ENCODE measurements at places on chromosomes 1 and 21.

DNA sequence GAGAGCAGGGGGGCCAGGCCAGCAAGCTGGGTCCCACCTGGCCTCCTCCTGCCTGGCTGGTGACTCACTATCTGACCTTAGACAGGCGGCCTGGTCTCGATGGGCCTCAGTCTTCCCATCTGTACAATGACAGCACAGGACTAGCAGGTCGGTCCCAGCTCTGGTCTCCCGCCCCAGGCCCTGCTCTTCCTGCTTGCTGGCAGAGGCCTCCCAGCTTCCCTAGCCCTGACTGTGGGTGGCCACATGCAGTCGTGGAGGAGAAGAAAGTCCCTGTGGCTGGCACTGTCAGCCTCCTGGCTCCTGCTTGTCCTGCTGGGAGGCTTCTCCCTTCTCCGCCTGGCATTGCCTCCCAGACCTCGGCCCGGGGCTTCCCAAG, 817 bp downstream of the EXTL1 start:
- no peak for DNase-seq

- no peak for DNase-seq
Observed at GRCh38 chr1:42674682-42675081, 7.5 kb upstream of the YBX1 start.

- DNase-seq: no peak
Observed at GRCh38 chr1:25890239-25891034, 14.9 kb upstream of the PAQR7 start.

GRCh38 chr21:28550057-28550825, 442.4 kb downstream of the LTN1 start:
- no peak for DNase-seq

- no peak for DNase-seq
Observed at GRCh38 chr21:39056636-39057035, 126.6 kb downstream of the PSMG1 start.

Measured in CD4-positive, alpha-beta T cell treated with Interleukin-1 beta for 1 hour (primary cell).